Fibroblast of skin of abdomen (primary cell): ENCODE measurements at places on chromosomes 2 and 18.

DNA sequence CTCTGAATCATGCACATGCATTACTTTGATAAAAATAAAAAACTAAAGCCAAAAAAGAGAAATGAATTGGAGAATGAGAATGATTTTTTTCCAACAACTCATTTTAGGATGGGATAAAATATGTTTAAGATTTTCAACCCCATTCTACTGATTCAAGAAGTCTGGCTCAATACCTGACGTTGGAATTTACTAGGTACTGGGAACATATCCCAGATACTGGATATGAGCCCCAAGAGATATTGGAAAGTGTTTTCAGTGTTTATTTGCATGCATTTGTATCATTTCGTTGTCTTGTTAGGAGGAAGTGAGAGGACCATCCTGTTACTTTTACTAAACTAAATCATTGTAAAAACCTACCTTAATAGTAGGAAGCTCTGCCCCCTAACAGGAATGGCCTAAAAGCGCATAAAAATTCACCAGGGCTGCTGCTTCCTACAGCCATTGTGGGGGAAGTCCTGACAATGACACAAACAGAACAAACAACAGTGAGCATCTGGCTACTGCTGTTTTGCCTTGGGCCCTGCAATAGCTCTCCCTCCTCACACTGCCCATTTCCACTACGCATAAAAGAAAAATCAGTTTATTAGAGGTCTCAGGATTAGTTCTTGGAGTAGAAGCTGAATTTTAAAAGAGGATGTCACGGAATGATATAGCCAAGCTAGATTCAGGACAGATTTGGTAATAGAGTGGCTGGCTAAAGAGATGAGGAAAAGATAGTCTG lies 35.2 kb downstream of the ANKAR start:
- no peak for DNase-seq

DNA sequence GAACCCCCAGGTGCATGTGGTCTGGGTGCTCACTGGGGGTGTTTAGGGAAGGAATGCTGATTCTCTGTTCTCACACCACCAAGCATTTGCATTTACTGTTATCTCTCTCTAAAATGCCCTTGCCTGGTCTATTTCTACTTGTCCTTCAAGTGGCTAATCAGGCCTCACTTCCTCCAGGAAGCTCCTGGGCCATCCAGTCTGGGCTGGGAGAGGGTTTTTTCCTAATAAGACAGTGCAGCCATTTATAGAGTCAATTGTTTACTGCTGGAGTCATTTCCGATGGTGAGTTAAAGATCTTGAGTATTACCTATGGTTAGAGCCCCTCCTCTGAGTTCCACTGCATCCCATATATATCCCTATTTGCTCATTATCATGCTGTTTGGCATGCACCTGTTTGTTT lies 25.2 kb upstream of the ITGA6 start:
- no peak for DNase-seq

- DNase-seq = no peak
Observed at GRCh38 chr18:31105733-31106132, 3.5 kb upstream of the DSC2 start.

GRCh38 chr2:168194784-168195522 lies 52.4 kb downstream of the STK39 start:
- DNase-seq = peak; percentile 49

DNA sequence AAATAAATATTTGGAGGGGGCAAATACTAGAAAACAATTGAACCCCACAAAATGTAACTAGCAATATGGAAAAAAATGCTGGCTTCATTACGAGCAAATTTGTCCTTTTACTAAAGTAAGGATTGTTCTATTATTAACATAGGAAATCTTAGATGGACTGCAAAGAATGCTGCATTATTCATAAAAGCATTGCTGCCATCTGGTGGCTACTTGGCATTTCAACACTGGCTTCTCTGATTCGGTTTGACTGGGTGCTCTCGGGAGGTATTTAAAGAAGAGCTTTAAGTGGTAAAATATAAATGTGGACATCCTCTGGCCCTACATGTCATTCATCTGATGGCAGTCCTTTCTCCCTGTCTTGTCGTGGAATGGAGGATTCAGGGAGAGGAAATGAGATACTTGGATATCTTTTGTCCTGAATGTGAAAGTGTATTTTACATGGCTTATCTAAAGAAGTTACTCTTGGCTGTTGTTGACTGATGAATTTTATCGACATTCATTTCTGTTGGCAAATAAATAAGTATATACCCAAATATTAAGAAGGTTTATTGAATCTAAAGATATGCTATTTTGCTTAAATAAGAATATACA lies 130.2 kb downstream of the ARHGAP15 start:
- DNase-seq = peak; percentile 64
